ENCODE measurements at places on chromosomes 13 and 19.

DNA sequence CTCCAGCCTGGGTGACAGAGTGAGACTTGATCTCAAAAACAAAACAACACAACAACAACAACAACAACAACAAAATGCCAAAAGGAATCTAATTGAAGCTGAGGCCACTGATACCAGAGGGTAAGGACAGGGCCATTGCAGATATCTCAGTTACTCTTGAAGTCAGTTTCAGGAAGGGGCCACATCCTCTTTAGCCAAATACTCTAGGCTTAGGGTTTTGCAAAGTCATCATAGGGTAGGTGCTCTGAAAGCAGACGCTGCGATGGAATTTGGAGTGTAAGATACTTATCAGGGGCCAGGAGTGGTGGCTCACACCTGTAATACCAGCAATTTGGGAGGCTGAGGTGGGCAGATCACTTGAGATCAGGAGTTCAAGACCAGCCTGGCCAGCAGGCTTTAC is 46.6 kb upstream of the UBAC2 start:
- no peak for DNase-seq

- no peak for DNase-seq
Observed at GRCh38 chr13:59280297-59280696, 883.4 kb downstream of the DIAPH3 start.

DNA sequence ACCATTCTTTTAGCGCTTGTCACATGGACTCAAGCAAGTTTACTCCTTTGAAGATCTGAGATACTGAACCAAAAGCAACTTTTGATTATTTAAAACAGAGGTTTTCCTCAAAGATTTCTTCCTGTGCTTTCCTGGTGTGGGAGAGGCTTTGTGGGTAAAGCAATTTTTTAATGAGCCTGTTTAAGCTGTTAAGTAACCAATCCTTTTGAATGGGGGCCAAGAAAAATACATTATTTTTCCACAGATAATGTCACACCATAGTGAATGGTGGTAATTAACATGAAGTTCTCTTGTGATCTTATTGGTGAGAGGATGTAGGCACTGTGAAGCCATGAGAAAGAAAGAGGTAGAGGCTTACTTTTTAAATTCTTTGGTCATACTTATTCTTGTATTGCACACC is 55.8 kb upstream of the OBI1 start:
- no peak for DNase-seq

- DNase-seq = no peak
Observed at GRCh38 chr19:41939861-41940730, 11.8 kb upstream of the ERFL start.

DNA sequence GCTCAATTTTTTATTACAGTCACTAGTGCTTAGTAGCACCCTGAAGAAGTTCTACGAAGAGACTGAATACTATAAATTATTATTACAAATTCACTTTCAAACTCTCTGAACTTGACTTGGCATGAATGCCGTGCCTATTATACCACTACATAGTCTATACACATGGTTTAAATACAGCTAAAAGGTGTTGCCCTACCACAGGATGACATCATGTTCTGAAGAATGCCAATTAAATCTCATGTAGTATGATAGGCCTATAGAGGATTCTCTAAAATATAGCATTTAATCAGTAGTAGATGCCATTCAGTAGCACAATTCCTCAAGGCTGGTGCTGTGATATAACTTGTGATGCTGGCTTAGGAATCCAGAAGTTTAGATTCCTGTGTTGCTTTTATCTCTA is 16.7 kb upstream of the POSTN start:
- DNase-seq = no peak
